ENCODE measurements at places on chromosomes 16 and 17.
A peak's percentile ranks its signal among the peaks of the same experiment; 100 is the strongest.

DNA sequence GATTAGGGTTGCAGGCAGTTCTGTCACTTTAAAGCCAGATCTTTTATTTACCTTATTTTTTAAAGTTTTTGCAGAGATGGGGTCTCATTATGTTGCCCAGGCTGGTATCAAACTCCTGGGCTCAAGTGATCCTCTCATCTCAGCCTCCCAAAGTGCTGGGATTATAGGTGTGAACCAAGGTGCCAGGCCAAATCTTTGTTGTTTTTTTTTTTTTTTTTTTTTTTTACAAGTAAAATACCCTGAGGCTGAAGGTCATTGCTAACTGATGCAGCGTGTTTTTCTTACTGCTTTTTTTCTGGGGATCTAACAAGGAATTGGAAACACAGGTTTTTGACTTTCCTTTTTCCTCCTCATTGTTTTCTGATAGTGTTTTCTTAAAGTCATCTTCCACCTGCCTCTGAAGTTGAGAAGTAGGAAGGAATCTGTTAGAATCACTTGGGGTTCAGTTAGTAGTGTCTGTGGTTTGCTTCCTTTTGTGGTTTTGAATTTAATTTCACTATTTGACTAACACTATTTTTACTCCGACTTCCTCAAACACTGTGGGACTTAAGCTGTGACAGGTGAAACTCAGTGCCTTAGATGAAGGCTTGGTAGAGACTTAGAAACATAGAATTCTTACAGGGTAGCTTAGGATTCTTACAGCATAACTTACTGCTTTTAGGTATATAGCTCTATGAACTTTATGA is 22.2 kb downstream of the CLTC start:
- DNase-seq, result no peak

- DNase-seq, result no peak
Measured at GRCh38 chr17:28716740-28717577, 709 bp downstream of the RAB34 start.

DNA sequence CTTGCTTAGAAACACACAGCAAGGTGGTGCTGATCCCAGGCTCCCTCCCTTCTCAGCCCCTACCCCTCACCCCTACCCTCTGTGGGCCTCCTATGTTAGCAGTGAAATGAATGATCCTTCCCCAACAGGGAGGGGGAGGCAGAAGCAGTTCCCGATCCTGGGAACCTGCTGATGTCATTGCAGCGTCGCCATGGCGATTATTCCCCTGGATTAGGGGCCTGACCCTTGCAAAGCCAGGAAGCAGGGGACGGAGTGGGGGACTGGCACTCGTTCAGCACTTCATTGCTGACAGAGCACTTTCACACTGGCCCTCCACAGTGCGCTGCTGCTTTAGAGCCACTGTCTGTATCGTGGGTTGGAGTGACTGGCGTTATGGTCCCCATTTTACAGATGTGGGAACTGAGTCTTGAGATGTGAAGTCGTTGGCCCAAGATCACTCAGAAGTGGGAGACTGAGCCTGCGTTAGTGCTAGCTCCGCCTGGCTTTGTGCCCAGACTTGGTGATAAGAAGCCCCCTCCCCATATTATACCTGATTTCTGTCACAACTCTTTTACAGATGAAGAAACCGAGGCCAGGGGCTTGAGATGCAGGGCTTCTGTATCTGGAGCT is 26.6 kb downstream of the LASP1 start:
- no peak for DNase-seq

DNA sequence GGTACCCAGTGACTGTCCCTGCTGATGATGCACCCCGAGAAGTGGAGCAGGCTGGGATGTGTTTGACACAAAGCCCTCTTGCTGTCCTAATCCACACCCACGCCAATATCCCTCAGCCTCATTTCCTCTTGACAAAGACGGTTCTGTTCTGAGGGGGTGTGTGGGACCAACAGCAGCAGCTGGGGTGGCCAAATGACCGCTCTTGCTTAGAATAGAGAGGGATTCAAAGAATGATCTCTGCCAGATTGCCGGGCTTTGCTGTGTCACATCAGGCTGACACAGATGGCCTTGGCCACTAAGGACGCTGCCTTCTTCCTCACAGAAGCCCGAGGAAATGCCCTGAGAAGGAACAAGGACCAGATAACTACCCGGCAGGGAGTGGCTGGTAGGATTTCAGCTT is 250.7 kb downstream of the NTN1 start:
- no peak for DNase-seq

DNA sequence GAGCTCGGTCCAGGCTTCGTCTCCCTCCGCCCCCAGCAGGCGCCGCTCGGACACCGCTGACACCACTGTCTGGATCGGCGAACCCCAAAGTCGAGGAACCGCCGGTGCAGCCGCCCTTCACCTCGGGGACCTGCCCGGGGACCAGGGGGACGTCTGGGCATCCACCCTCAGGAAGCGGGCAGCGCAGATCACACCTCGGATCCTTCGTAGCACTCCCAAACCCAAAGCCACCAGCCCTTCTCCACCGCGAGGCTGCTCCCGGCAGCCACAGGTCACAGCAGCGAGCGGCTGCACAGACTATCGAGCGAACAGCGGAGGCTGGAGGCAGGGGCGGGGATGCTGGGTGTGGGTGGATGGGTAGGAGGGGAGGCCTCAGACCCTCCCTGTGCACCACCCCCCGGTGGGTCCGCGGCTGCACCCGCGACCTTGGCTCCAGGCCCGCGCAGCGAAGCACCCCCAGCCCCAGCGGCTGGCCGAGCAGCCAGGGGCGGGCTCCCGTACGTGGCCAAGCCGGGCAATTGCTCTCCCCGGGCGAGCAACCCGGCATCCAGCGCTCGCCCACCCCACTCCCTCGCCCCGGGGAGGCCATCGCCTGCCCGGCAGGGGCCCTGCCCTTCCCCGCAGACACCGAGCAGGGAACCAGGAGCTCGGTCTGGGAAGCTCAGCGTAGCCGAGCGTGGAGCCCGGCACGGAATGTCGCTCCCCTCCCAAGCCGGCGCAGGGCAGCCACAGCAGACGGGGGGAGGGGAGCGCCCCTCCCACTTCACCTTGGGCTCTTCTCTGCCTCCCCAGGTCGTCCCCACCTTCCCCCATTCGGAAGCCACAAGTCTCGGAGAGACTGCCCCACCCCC is 1.0 kb downstream of the SDK2 start:
- DNase-seq, result peak; percentile 24

GRCh38 chr17:80348551-80349150 is 66.3 kb upstream of the ENDOV start:
- DNase-seq, result no peak
